ENCODE measurements at places on chromosomes 1 and 21. TPM values are rescaled to one million over a fixed set of nuclear protein-coding genes. Genes with fewer than 3 reads are reported as not detected.

The TPR gene
- 121 TPM for total RNA-seq

The DNAJC16 gene
- total RNA-seq = 43.8 TPM

The FCRLB gene
- 3.9 TPM for total RNA-seq

The ZBTB8A gene
- 10.5 TPM for total RNA-seq

The PRELP gene
- 128 TPM for total RNA-seq

The SPRR2E gene
- not detected for total RNA-seq

The KRTAP26-1 gene
- not detected for total RNA-seq

The SPOCD1 gene
- 39.8 TPM for total RNA-seq

The OLIG2 gene
- total RNA-seq = not detected

The GCSAML gene
- total RNA-seq = 0.91 TPM

The ARHGAP30 gene
- 12.1 TPM for total RNA-seq

GRCh38 chr1:205913451-205914154 is 29.7 kb downstream of the SLC26A9 start:
- peak; percentile 75 for DNase-seq

GRCh38 chr1:155226188-155226909 is 17.9 kb downstream of the MTX1 start:
- DNase-seq = peak; percentile 81

GRCh38 chr1:99768104-99768503 is 1.7 kb upstream of the FRRS1 start:
- DNase-seq = no peak

DNA sequence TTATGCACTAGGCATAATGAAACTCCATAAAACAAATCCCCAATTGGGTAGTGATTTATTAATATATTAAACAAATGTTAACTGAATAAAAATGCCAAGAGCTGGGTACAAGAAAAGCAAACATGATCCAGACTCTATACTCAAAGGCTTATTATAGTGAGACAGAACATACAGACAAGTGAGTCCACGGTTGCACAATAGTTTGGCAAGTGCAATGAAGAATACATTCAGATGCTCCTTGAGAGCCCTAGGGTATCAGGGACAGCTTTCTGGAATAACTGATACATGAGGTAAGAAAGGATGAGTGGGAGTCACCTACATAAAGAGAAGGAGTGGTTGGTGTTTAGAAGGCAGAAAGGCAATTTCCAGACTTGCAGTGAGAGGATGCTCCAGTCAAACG is 85.1 kb downstream of the VAV3 start:
- DNase-seq = no peak

GRCh38 chr1:205512059-205513045 is 7.9 kb downstream of the CDK18 start:
- no peak for DNase-seq

DNA sequence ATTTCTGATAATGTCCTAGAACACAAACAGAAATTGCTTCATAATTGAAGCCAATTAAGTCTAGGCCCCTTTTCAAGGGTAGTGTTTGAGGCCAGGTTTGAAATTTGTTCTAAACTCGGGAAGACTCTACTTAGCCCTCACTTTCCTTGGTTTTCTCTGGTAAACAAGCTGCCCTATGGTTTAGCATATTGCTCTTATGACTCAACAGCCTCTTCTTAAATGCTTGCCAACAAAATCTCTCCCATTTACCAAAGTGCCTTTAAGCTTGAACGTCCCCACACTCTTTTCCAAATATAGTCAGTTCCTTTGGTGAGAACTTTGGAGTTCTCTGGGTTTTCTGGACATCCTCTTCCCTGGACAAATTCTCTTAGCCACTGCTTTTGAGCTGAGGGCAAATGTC is 5.8 kb upstream of the LCE6A start:
- no peak for DNase-seq

DNA sequence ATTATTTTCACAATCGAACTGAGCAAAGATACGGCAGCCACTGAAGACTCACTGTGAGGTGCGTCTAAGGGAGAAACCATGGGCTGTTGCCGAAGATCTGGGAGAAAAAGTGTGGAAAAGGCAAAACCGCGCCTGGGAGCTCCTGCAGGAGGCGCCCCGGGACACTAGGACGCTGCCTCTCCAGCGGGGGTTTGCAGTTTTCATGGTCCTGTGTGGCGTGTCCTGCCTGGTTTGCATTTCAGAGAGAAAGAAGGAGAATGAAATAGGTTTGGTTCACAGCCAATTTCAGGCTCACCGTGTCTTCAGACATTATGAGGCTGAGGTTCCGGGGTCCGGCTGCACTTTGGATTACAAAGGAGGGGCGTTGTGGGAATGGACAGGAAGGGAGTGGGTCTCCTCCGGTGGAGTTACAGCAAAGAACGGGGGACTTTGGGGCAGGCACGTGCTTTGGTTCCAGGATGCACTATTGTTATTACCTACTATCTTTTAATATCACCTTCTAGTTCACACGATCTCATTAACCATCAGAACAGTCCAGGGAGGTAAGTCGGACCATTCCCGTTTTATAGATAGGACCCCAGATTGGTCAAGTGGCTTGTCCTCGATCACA is 179.8 kb downstream of the DYRK1A start:
- no peak for DNase-seq

DNA sequence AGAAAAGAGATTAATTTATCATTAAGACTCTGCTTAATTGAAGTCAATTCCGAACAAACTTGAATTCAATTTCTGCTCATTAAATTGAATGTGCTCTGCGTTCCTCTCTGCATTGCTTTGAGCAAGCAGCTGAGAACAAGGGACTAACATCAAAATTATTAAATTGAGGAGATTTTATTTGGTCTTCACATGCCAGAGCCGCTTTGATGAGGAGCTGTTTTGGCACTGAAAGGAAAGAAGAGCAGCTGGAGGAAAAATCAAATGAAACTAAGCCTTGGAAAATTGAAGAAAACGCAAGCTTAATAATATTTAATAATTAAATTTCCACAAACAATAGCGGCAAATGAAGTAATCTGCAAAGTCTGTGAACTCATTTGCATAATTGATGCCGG is 222.0 kb upstream of the PKN2 start:
- DNase-seq = no peak

DNA sequence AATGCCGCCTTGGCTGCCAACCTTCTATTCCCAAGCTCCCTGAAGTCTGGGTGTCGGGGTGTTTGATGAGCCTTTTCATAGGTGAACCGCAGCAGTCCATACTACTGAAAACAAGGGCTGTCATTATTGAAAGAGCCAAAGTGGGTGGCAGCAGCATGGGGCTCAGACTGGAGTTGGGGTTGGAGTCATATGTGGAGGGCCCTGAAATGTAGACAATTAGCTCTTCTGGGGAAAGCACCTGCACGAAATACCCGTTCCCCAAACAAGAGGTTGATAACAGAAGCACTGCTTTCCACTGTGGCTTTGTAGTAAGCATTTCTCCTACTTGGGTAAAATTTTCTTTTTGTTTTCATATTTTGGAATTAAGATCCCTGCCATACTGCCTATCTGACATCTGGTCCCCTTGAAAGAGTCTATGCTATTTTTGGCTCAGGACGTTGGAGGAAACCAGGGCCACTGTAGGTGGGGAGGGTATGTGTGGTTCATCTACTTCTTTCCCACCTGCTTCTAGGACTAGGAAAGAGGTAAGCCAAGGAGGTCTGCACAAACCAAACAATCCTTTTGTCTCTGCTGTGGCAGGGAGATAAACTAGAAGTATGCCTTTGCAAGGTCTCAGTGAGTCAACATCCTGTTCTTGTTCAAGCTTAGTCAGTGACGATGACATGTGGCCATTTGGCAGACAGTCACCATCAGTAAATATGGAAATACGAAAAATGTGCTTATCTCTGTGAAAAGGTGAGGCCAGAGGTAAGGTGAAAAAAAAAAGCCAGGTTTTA is 197.0 kb upstream of the UBE2U start:
- no peak for DNase-seq

- no peak for DNase-seq
Observed at GRCh38 chr1:29298246-29298645, 61.9 kb downstream of the PTPRU start.

GRCh38 chr1:205824180-205824579 is 11.2 kb upstream of the SLC41A1 start:
- no peak for DNase-seq

- no peak for DNase-seq
Observed at GRCh38 chr1:200147094-200147493, 119.6 kb downstream of the NR5A2 start.

- no peak for DNase-seq
Observed at GRCh38 chr1:239555350-239555749, 169.0 kb downstream of the CHRM3 start.

DNA sequence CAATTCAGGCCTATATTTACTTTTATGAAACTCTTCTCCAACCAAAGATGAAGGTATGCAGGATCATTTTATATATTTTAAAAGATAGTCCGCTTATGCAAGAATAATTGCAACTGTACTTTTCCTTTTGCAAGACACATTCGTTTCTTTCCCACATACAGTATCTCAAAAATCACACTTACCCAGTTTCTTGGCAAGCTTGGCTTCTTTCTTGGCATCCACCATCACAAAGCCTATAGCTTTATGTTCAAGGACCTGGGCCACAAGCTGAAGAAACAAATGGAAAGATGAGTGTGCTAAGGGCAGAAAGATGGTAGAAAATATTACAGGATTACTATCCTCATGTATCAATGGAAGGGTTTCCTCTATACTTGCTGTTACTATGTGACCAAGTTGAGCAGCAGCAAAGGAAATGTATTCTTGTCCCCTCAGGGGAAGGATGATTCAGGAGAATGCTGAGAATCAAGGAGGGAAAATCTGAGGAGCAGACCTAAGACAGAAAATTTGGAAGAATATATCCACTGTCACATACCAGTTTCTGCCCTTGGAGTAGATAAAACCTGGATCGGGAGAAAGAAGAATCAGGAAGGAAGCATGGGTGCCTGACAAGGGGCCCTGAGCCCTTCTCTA is 23.8 kb downstream of the CASQ2 start:
- no peak for DNase-seq

Measured in ureter (tissue), 1 donor.